ENCODE measurements at places on chromosomes 7 and 10.

DNA sequence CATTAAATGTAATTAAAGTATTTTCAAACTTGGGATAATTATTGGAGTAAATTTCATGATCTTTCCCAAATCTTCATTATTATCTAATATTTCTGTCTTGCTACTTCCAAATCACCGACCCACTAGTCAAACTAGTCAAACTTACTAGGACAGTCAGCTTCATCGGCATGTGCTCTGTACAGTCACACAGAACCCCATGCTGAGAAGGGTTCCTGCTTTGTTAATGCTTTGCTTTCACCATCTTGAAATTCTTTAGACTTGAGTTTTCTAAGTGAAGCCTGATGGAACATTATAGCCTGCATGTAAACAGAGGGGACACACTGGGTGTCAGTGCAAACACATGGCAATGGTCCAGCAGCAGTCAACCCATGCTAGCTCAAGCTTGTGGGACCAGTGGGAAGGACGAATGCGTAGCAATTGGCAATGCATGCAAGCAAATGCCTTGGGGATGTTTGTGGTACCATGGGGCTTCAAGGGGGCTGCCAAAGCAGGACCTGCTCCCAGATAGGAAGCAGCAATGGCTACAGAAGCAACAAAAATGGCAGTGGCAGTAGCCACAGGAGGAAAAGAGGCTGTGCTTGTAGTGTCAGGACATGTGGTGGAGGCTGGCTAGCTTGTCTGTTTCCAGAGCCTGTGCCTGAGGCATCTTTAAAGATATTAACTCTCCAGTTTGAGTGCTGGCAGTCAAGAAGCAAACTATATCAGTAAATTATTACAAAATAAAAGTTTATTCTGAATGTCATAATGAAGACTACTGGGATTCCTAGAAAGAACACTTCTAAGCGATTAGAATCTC is 441.1 kb upstream of the SEMA3D start:
- DNase-seq: no peak

- DNase-seq: peak; percentile 72
These were observed 90.8 kb downstream of the CHN2 start for GRCh38 chr7:29285444-29285793.

- DNase-seq: no peak
These were observed 30.6 kb upstream of the RAPGEF5 start for GRCh38 chr7:22387583-22387982.

GRCh38 chr10:15120523-15120922 is 23.4 kb downstream of the RPP38 start:
- no peak for DNase-seq

GRCh38 chr10:693506-693905 is 4.0 kb upstream of the DIP2C start:
- no peak for DNase-seq

DNA sequence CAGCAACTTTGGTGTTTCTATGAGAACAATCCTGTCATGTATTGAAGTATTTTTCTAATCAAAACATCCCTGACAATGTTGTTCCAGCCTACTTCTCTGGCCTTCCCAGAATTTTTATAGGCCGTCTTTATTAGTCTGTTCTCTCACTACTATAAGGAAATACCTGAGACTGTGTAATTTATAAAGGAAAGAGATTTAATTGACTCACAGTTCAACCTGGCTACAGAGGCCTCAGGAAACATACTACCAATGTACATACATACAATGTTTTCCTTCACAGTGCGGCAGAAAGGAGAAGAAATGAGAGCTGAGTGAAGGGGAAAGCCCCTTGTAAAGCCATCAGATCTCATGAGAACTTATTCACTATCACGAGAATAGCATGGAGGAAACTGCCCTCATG is 484.7 kb upstream of the PODXL start:
- DNase-seq: no peak

- DNase-seq: no peak
These were observed 90.0 kb downstream of the PROSER2 start for GRCh38 chr10:11913079-11913641.

GRCh38 chr7:130096243-130096827 is 26.0 kb downstream of the KLHDC10 start:
- DNase-seq: no peak

DNA sequence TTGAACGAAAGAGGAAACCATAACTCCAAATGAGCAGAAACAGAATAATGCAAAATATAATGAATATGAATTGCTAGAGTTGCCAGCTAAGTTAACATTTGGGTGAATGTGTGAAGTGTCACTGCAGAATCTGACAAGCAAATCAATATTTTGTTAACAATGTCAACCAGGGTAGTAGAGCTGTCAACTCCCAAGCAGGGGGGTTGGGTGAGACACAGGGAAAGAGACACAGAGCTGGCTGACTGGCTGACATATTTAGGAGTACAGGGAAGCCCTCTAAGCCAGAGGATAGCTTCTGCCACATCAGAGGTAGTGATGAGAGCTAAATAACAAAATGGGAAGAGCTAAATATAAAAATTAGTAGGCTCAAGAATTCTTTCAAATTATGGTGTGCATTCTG is 393.1 kb upstream of the KCND2 start:
- no peak for DNase-seq

DNA sequence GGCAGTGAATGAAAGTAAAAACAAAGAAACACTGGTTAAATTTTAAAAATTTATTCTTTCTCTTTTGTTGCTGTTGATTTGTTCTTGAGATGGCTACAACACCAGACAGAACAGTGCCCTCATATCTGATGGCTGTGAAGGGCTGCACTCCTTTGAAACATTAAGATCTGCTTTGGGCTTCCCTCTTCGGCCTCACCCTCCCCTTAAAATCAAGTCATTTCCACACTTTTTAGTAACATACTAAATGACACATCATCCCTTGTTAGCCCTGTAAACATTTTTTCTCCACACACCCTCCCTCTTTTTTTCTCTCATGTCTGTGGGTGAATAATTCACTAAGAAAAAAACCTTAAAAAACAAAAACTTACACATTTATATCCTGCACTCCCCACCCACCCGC is 16.4 kb downstream of the IRF5 start:
- DNase-seq: no peak

DNA sequence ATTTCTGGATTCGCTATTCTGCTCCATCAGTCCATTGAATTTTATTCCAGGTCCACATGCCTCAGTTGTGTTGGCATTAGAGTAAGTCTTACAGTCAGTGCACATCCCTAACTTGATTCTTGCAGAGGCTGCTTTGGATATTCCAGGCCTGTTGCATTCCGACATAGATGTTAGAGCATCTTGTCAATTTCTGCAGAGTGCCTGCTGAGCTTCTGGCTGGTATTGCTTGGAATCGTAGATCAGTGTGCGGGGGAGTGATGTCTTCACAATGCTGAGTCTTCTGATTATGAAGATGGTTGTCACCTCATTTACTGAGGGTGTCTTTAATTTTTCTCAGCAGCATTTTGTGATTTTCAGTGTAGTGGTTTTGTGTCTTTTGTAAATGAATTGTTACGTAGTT is 45.2 kb downstream of the INPP5A start:
- no peak for DNase-seq

- no peak for DNase-seq
These were observed 8.7 kb upstream of the OGA start for GRCh38 chr10:101826852-101827434.

GRCh38 chr10:16787361-16787791 is 29.8 kb downstream of the RSU1 start:
- DNase-seq: peak; percentile 46

GRCh38 chr7:24798261-24798660 is 41.0 kb upstream of the GSDME start:
- no peak for DNase-seq

DNA sequence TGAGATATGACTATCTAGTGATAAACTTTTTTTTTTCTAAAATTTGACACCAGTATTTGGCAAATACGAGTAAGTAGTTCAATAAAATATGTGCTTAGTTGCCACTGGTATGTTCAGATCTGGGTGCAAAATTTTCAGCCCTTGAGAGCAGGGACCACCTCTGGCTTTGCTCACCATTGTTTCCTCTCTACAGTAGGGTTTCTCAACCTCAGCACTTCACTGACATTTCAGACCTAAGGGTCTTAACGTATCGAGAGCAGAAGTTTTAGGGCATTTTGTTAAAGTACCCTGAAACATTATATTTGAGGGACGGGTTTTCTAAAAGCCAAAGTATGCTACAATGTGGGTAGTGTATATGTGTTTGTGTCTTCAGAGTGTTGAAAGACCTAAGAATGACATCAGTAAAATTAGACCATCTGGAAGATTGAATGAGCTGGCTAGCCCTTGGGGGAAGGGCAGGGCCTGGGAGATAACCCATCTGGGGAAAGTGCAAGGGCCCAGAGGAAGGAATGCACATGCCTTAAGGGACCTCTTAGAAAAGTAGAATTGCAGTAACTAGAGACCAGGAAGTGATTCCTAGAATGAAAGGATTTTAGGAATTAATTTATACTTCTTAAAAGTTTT is 11.8 kb downstream of the BZW2 start:
- DNase-seq: no peak

DNA sequence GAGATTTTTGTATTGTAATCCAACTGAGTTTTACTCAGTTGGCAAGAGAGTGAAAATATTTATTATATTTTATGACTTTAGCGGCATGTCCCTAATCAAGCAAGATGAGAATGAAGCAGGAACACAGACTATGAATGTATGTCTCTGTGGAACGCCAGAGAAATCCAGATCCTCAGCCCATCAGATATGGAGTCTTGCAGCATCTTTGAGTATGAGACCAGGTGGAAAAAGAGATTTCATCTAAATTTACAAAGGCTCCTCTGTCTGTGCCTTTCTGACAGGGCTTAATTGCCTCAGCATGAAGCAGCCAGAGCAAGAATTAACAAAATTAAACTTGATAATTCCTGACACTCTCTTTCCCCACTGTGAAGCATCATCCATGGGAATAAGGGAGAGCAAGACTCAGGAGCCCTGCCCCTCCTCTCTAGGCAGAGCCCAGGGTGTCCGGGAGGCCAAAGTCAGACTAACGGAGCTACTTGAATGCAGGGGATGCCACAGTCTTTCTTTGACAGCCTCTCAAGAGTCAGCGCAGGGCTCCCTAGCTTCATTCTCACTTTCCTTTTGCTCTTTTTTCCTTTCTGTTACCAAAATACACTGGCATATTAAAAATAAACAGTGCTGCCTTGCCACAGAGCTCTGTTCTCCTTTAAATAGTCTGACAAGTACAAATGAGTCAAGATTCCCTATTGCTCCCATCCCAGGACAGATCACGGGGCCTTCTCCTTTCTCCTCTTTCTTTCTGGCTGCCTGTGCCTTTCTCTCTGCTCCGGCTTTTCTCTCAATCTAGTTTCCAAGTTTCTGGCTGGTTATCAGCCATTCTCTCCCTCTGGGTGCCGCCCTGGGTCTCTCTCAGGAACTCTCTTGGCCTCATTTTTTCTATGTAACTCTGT is 132.2 kb upstream of the INHBA start:
- no peak for DNase-seq

DNA sequence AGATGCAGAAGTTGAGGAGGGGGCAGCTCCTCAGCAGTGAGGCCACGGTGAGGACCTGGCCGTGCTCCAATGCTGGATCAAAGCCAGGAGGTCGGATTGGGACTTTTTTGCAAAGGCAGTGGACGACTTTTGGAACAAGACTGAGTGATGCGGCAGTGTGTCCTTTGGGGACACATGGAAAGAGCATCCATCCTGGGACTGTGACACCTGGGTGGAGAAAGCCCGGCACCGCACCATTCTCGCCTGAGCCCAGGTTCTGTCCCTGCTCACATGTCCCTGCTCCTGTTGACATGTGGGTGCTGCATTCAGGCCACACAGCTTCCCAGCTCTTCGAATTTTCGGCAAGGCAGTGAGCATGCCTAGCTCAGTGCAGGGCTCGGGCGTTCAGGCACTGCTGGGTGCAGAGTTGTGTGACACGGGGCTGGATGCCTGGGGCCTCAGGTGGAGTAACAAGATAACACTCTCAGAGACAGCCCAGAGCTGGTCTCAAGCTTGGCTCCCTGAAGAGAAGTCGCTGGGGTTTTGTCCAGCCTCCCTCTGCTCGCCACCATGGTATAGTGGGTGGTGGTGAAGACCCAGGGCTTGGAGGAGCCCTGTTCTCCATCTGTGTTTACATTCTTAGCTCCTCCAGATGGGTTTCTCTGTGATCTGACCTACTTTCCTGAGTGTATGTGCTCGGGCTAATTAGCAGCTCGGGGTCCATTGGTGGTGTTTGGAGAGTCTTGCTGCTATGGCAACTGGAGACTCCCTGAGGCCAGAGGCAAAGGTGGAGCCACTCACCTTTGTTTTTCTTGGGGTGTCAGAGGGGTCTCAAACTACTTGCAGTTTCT is 111.7 kb upstream of the BTBD16 start:
- DNase-seq: no peak

DNA sequence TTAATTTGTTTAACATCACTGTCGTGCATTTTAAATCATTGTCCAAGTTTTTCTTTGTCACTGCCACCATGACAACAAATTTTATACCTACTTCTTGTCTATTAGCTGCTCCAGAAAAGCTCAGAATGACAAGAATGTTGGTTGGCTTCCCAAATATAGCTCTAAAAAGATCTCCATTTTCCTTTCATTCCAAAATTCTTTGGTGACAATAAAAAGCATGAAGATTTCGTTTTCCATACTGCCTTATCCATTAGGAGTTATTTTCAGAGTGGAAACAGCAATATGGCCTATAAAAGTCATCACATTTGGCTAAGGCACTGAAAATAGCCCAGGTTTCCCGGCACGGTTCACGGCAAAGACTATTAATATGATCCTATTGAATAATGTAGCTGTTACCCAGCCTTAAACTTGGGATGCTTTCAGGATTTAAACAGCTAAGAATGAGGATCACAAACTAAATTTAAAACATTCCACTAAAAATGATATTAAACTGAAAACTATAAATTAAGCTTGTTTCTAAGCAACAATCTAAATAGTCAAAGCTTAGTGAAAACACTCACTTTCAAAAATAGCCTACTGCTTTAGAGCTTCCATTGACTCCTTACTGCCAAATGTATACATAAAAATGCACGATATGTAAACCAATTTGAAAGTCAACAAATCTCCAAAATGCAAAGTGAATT is 2.7 kb downstream of the CTTNBP2 start:
- DNase-seq: no peak

DNA sequence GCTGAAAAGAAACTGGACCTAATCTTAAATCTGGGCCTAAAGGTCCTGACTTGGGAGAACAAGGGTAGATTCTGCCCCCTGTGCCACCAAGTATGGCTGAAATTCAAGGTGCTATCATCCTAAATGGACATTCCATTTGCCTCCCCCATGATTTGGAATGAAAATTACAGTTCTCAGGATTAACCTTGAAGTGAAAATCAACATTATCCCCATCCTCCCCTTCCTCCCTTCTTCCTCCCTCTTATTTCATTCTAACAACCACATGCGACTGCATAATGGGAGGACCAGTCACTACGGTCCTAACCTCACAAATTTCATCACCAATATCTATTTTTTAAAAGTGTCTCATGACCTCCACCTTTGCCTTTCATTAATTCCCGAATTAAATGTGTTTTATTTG is 62.1 kb downstream of the SEMA3C start:
- DNase-seq: no peak

GRCh38 chr10:133614830-133615580 is 11.6 kb downstream of the FRG2B start:
- no peak for DNase-seq

GRCh38 chr7:158606129-158606528 is 18.5 kb upstream of the PTPRN2 start:
- no peak for DNase-seq

- no peak for DNase-seq
These were observed 586.1 kb downstream of the INHBA start for GRCh38 chr7:41116817-41117216.

GRCh38 chr7:51545131-51545530 is 228.5 kb upstream of the COBL start:
- DNase-seq: no peak

GRCh38 chr10:74034301-74034700 is 36.4 kb downstream of the VCL start:
- peak; percentile 10 for DNase-seq

GRCh38 chr10:112343056-112343806 is 30.7 kb upstream of the ACSL5 start:
- no peak for DNase-seq
